A549 treated with ZK216348 at 1 μM for 4 hours (cell line): ENCODE measurements at places on chromosomes 1 and 21. TPM values are rescaled to one million over a fixed set of nuclear protein-coding genes. Genes with fewer than 3 reads are reported as not detected.

The AJAP1 gene
- total RNA-seq, result not detected in 5 replicates

The AMY1B gene
- total RNA-seq, result not detected in 5 replicates

The MCOLN2 gene
- total RNA-seq, result 1.7 to 2.4 TPM (median 2.2 TPM) in 5 replicates

The LIPI gene
- total RNA-seq, result not detected in 5 replicates

The CCT3 gene
- total RNA-seq, result 379 to 436 TPM (median 410 TPM) in 5 replicates

The EVA1B gene
- total RNA-seq, result 6.7 to 27.6 TPM (median 24.8 TPM) in 5 replicates

The CLCA1 gene
- not detected in 5 replicates for total RNA-seq

The SH3BGR gene
- 0.94 to 1.1 TPM (median 0.98 TPM) in 3 of 5 replicates, not detected in the others for total RNA-seq

The FAM151A gene
- 0.12 to 0.15 TPM in 2 of 5 replicates, not detected in the others for total RNA-seq

The BCAN gene
- total RNA-seq, result not detected in 5 replicates

The PIK3R3 gene
- 0.86 to 1.9 TPM (median 1.6 TPM) in 5 replicates for total RNA-seq

The SNRNP40 gene
- total RNA-seq, result 38.7 to 50.3 TPM (median 42.0 TPM) in 5 replicates

The DDX59 gene
- total RNA-seq, result 13.2 to 23.6 TPM (median 13.7 TPM) in 5 replicates

The LCE1A gene
- not detected in 5 replicates for total RNA-seq

The CLEC20A gene
- not detected in 5 replicates for total RNA-seq

The GPBP1L1 gene
- total RNA-seq, result 26.1 to 44.4 TPM (median 37.8 TPM) in 5 replicates
